ENCODE measurements at places on chromosomes 16 and 17.

DNA sequence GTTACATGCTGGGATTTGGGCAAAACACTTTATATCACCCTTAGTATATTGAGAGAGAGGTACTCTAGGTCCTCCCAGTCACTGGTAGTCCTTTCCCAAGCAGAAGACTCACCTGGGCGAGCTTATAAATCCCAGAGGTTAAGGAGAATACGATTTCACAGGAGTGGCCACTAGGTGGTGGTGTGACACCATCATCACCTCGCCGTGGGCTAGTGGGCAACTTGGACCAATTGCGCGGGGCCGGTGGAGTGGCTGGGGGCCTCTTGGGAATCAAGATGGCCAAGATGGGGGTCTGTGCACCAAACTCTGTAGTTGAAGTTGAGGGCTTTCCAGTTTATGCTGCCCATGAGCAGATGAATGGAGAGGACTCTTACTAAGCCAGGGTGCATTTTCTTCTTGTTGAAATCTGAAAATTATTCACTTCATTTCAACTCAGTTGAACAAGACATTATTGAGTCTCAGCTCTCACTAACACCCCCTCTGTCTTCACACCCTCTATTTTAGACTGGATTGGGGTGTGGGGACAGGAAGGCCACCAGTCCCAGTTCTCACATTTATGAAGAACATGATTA is 38.2 kb upstream of the PIRT start:
- peak; percentile 47 for DNase-seq

GRCh38 chr16:52446080-52446479 is 100.9 kb downstream of the TOX3 start:
- peak; percentile 81 for DNase-seq

DNA sequence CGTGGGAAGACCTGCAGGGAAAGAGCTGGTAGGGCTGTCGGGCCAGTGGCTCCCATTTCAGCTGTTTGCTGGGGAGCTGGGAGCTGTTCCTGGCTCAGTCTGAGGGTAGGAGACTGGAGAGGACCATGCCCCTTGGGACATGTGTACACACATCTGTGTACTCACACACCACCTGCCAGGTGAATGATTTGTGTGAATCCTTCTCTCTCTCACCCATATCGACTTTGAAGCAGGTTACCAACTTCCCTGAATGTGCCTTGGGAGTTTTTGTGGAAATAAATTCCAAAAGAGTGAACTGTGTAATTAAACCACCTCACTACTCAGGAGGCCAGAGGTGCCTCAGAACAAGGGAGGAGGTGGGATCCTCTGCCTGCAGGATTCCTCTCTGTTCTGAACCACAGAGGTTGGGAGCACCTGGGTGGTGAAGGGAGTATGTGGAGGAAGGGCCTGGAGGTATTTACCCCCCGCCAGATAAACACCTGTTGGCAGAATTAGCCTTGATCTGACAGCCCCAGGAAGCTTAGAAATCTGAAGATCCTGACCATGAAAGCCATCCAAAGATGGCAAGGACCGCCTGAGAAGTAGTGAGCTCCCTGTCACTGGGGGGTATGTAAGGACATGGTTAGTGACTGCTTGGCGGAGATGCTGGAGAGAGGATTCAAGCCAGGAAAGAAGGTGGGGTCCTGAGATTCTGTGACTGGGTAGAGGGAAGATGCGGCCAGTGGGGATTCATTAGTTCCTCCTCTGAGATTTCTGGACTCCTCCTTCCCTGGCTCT is 3.3 kb downstream of the ABCC3 start:
- no peak for DNase-seq

DNA sequence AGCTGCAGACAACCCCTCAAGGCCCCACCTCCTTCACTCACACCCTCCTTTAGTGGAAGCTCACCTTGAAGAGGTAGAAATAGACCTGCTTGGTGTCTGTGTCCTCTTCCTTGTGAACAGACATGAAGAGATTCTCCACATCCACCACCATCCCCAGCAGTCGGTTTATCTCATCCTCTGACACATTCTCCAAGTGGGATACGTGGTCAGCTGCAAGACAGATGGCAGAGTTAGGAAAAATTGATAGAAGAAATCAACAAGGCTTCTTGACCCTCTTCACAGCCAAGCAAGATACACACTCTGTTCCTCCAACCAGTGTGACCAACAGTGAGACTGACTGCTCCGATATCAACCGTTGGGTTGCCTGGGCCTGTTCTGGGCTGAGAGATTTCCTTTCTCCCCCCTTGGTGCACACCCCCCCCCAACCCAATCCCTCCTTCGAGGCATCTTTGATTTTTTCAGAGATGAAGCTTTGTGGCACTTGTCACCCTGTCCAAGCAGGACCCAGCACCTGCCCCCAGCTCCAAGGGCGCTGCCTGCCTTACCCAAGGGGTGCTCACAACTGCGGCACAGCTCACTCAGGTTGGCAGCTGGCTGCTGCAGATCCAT is 902 bp downstream of the KAT2A start:
- no peak for DNase-seq

DNA sequence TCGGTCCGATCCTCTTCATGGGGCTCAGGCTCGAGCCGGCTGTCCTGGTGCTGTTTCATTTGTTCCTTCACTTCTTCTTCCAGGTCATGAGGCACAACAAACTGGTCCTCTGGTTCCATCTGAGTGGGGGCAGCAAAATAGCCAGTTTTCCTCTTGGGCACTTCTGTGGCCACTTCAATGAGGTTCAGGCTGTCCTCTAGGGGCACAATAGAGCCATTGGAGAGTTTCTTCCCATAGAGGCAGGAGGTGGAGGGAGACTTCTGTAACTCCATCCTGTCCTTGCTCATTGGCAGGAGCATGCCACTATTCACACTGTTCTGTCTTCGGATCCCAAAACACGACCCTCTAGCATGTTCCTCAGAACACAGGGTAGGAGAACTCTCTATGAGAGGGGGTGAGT is 22.9 kb downstream of the MARVELD3 start:
- DNase-seq, result no peak

Data from NCI-H524 (cell line).